ENCODE measurements at places on chromosomes 5 and 9.

GRCh38 chr5:154709368-154710305 lies 45.5 kb upstream of the LARP1 start:
- DNase-seq, result no peak

- DNase-seq, result no peak
These were observed 15.7 kb upstream of the BTF3 start for GRCh38 chr5:73482383-73483136.

GRCh38 chr9:95545831-95546567 lies 29.2 kb upstream of the PTCH1 start:
- no peak for DNase-seq

GRCh38 chr9:125380406-125380805 lies 118.8 kb downstream of the GAPVD1 start:
- no peak for DNase-seq

- DNase-seq, result no peak
These were observed 4.0 kb downstream of the TUT7 start for GRCh38 chr9:86350006-86350760.

DNA sequence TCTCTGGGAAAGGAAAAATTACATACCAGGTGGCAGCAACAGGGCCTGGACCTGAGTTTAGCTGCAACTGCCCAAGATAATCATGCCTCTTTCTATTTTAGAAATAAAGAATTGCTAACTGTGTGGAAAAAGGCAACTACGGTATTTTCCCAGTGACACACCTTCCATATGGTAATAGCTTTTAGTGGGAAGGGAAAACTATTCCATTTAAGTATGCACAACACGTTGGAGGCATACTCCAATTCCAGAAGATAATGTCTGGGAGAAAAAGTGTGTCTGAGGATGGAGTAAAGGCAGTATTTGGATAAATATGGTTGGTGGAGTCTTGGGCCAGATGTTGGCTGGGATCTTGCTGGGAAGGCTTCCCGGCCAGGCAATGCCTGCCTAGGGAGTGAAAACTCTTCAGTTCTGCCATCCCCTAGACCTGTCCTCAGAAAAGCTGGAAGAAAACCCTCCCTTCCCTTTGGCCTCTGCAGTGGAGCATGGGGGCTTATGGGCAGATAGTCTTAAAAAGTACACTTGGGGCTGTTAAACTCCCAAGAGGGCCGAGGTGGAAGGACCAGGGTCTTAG lies 40.6 kb downstream of the SH3PXD2B start:
- DNase-seq, result no peak

- DNase-seq, result no peak
These were observed 1.4 kb downstream of the MXD3 start for GRCh38 chr5:177310332-177310731.

DNA sequence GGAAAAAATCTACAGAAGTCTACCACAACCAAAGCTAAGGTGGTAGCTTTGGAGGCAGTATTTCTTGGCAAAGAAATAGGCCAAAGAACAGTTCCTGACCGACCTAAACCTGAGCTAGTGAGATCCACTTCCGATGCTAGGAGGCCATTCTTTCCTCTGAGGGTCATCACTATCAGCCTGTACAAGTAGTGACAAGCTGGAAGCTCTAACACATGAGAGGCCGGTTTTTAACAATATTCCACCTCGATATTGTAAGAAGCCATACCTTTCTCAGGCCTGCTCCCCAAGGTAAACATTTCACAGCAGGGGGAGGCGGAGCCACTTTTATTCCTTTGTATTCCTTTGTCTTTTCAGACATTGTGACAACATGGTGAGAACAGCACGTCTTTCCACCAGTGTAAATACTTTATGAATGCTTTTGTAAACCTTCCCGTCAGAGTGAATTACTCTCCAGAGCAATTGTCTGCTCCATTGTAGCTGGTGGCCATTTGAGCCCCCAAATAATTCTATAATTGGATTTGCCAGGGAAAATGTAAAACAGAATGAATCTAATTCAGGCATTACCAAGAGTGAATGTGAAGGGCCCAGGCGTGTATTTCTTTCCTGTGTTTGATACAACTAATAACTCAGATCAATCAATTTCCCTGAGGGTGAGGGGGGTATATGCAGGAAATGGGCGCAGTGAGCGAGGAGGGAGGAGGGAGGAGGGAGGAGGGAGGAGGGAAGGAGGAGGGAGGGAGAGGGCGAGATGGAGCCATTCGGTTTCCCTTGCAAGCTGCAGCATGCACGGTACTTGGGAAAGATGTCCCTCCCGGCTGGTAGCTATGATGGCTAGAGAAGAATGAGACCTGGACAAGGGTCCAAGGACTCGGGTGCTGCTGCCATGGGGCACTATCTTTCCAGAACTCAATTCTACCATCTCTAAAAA lies 166.6 kb downstream of the CDK5RAP2 start:
- no peak for DNase-seq

DNA sequence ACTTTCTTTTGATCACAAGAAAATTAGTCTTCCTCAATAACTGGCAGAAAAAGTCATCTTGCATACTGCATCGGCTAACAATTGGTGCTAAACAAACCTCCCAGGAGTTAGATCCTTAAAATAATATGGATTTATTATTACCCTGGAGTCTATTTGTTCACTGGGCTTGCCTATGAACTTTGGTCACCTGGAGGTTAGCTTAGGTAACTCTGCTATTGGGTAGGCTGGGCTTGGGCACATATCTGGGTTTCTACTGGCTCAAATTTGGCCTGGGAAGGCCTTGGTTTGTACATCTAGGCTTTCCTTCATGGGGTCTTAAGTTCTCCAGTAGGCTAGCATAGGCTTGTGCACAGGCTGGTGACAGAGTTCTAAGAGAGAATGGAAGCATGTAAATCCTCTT lies 279.9 kb downstream of the RASEF start:
- no peak for DNase-seq

DNA sequence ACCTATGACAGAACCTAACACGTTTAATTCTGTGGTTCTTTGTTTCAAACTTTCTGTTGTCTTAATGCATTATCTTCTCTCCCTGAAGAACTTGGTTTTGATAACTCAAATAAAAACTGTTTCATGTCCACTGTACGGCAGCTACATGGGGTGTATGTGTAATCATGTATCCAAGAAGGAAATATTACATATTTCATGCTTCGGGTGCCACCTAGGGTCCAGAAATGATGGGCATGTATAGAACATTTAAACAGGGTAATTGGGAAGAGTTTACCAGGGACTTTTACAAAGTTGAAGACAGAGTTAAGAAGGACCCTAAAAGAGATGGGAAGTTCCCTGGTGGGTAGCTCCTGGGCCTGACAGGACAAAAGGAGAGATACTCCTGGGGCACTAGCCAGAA lies 291.3 kb downstream of the FBXL7 start:
- DNase-seq, result no peak

GRCh38 chr9:131273856-131274673 lies 2.2 kb downstream of the FAM78A start:
- no peak for DNase-seq

DNA sequence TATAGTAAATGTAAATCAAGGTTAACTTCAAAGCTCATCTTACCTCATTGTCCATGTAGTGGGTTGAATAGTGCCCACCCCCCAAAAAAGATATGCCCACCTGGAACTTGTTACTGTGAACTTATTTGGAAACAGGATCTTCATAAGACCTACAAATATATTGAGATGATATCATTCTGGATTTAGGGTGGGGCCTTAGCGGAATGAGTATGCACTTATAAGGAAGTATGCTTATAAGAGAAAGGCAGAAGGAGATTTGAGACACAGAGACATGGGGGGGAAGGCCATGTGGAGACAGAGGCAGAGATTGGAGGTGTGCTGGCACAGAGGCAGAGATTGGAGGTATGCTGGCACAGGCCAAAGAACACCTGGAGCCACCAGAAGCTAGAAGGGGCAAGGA lies 2.6 kb upstream of the PRRC1 start:
- no peak for DNase-seq

DNA sequence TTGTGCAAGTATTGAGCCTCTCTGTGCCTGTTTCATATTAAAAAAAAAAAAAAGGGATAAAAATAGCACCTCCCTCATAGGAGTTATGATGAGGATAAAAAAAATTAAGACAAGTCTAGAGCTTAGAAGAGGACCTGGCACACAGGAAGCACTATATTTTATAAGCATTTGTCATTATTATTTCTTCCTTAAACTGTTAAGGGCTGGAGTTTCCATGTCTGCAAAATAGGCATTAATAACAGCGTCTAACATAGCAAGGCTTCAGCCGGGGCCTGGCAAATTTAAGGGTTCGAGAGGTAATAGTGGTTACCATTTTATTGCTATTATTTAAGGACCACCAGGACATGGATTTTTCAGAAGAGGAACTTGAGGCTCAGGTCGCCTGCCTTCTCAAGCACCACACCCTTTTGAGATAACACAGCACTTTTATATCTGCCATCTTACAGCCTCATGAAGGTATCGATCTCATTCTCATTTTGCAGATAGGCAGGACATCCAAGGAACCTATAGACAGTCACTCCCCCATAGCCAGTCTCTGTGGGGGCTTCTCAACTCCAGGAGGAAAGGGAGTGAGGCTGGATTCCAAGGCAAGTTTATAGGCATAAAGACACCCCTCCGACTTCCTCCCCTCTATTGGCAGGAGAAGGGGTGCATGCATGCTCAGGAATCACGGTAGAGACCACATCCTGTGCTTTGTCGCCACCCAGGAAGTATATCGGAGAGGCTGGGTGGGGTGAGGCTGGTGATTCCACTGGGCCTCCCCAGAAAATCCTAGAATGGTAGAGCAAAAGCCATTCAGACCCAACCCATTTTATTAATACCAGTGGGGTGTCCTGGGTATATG lies 2.4 kb downstream of the ANXA6 start:
- no peak for DNase-seq

DNA sequence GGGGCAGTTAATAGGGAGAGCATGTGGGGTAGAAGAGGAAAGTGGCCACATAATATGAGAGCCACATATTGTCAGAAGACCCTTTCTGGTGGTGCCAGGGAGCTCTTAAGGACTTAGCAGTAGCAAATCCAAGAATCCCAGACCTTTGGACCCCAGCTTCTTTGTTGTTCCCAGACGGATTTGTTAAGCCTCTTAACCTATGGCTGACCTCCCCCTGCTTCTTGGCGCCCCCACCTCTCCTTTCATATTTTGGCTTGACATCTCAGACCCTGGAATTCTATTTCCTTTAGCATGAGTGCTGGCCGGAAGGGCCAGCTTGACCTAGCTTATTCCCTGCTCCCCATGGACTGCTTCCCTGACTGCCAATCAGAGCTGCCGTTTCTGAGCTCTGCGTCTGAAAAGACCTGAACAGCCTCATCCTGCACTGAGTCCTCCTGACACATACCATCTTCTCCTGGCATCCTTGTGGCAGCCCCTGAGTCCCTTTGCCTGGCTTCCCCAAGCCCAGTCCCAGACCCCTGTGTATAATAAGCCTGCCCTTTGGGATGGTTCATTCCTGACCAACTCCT lies 116.3 kb downstream of the PRKACG start:
- no peak for DNase-seq

- no peak for DNase-seq
These were observed 412 bp downstream of the RIOK2 start for GRCh38 chr5:97182571-97183099.

GRCh38 chr9:87080512-87081264 lies 133.4 kb upstream of the GAS1 start:
- no peak for DNase-seq

- DNase-seq, result peak; percentile 4
These were observed 130.5 kb downstream of the FBXL17 start for GRCh38 chr5:108251350-108251749.

DNA sequence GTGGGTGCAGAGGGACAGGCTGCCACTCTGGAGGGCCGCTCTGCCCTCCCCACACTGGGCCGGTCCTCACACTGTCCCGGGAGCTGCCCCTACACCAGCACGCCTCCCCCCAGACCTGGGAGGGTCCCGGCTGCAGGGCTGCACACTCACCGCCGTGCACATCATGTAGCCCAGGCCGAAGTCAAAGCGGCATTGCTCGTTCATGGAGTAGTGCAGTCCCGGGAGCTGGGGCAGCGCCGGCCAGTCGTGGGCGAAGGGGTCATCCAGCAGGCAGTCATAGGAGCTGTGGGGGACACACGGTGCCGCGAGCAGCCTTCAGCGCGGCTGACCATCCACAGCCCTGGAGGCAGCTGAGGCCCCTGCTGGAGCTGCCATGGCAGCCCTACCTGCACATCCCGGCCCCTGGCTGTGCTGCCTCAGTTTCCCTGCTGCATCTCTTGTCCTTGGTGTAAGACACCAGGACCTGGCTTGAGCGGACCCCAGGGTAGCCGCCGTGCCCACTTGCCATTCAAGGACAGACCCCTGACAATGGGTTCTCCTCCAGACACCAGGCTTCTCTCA lies 93.2 kb downstream of the ZNF354C start:
- DNase-seq, result no peak

- DNase-seq, result no peak
These were observed 8.8 kb upstream of the GPRIN1 start for GRCh38 chr5:176618783-176619182.

DNA sequence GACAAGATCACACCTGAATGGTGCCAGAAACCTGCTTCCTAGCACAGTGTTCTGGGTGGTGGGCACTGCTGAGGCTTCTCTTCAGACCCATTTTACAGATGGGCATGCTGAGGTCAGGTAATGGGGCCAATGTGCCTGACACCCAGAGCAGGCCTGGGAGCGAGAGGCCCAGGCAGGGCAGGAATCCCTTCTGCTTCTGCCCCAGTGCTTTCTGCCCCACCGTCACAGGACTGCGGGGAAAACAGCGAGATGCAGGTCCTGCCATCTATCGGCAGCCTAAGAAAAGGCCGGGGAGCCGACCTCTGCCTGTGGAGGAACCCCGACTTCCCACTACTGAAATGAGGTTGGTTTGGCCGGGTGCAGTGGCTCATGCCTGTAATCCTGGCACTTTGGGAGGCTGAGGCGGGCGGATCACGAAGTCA lies 22.8 kb upstream of the RNU6ATAC start:
- no peak for DNase-seq

- no peak for DNase-seq
These were observed 576.7 kb upstream of the ACO1 start for GRCh38 chr9:31807574-31808256.

- DNase-seq, result no peak
These were observed 940.2 kb downstream of the EFNA5 start for GRCh38 chr5:106730506-106730905.

DNA sequence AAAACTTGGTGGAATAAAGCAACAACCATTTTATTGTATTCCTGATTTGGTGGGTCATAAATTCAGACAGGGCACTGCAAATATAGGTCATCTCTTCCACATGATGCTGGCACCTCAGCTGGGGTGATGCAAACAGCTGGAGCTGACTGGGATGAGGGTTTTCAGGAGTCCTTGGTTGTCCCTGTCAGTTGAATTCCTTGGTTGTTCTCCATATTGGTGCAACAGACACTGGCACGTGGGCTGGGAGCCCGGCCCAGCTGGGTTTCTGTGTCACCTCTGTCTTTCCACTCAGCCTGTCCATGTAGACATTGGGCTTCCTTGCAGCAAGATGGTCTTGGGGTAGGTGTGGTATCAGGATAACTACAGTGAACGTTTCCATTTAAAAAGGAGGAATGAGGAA lies 518.0 kb upstream of the MEF2C start:
- no peak for DNase-seq

GRCh38 chr9:35168963-35169362 lies 7.2 kb downstream of the UNC13B start:
- no peak for DNase-seq

DNA sequence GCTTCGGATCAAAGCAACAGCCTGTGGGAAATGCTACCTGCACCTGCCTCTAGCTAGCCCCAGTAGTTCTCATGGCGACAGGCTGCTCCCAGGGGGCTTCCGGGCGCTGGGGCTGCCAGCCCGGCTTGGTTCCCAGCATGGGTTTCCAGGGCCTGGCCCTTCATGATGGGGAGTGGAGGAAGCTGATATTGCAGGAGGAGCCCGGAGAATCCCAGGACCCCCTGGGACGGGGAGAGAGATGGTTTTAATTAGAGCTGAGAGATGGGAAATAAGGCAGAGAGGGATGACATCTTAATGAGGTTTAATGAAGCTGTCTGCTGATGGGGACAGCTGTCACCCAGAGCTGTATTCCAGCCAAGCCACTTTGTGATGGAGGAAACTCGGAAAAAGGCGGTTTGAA lies 78.6 kb downstream of the CFAP77 start:
- no peak for DNase-seq
